Stimulated activated CD4-positive, alpha-beta T cell treated with anti-CD3 and anti-CD28 coated beads, TNF-alpha, amount 100 ng/mL, for 48 hours (primary cell): ENCODE measurements at places on chromosomes 7 and 10.

DNA sequence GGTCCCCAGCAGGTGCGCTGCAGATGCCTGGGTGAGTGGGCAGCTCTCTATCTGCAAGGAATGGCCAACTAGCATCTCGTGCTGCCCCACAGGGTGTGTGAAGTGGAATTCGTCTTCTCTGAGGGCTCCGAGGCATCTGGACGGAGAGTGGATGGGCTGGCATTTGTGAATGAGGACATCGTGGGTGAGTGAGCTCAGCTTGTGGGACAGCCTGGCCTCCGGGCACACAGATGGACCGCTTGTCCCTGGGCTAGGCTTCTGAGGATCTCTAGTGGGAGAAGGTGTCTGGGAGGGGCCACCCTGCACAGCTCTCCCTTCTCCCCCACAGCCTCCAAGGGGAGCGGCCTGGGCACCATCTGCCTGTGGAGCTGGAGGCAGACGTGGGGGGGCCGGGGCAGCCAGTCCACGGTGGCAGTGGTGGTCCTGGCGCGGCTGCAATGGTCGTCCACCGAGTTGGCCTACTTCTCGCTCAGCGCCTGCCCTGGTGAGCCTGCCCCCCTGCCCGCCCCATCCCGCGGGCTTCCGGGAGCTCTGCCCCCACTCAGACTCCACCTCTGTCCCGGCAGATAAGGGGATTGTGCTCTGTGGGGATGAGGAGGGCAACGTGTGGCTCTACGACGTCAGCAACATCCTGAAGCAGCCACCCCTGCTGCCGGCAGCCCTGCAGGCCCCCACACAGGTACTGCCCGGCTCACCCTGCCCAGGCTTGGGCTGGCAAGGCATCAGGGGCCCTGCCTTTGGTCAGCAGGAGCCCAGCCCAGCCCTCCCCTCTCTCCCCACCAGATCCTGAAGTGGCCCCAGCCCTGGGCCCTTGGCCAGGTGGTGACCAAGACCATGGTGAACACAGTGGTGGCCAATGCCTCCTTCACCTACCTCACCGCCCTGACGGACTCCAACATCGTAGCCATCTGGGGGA is 6.3 kb downstream of the POLR2J start:
- DNase-seq, result no peak

- no peak for DNase-seq
Observed at GRCh38 chr7:26489391-26489790, 197.7 kb downstream of the SNX10 start.

- DNase-seq, result no peak
Observed at GRCh38 chr7:127717502-127718339, 65.7 kb downstream of the SND1 start.

DNA sequence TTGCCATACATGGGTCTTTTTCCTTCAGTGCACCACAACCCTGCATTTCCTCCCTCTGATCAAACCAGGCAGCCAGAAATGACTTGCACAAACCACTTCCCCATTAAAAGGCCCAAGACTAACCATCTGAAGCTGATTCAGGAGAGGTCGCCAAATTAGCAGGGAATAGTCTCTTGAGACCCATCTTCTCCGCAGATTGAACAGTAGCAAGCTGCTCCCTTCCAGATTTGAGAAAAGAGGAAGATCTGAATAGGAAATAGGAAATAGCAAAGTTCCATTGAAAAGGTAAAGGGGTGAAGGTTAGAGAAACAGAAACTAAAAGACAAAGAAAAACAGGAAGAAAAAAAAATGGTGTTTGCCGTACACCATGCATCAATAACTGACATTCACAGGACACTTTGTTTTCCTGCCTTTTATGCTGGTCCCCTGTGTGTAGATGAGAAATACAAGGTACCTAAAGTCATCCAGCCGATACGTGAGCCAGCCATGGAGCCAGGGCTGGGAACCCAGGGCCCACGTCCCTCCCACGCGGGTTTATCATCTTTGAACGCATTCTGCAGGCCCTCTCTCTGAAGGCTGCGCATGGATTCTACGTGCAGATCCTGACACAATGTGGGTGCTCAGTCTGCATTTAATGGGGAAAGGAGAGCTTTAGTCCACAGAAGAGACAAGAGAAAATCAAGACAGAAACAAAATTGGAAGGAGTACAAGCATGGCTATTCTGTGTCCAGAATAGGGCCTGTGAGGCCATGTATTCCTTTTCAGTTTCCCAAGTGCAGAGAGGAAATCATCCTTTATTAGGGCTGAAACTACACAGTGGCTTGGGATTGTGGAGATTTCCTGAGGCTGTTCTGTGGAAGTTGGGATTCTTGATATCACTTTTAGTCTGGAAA is 268.4 kb upstream of the NPVF start:
- no peak for DNase-seq

DNA sequence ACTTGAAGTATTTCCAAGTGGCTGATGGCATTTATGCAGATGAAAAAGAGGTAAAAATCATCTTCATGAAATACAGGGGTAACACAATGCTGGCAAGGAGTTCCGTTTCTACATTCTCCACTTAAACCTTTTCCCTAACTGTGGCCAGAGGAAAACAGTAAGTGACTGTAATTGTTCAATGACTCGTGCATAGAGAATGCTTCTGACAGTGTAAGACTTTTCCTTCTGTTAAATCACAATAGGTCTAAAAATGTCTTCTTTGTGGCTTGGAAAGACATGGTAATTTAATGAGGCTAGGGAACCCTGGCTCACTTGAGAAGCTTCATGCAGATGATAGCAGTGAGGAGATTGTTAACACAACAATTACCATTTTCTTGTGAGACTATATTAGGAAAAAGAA is 50.3 kb upstream of the RSU1 start:
- DNase-seq, result no peak

- no peak for DNase-seq
Observed at GRCh38 chr10:15325243-15325943, 45.7 kb downstream of the FAM171A1 start.

- no peak for DNase-seq
Observed at GRCh38 chr10:43943119-43943817, 294.6 kb upstream of the ZNF32 start.

- DNase-seq, result no peak
Observed at GRCh38 chr7:1951159-1951536, 281.1 kb downstream of the ELFN1 start.
